Amniotic epithelial cell (primary cell): ENCODE measurements at places on chromosomes 2 and 18.

DNA sequence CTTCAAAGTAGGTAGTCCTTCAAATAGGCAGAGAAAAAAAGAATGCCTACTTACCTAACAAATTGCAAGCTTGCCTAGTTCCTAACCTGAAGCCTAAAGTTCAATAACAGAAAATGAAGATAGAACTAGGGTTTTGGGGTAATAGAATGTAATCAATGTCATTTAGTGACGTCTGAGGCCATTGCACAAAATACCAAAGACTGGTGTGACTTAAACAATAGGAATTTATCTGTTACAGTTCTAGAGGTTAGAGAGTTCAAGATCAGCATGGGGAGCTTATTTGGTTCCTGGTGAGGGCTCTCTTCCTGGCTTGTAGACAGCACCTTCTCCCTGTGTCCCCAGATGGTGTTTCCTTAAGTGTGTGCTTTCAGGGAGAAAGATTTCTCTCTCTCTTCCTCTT is 4.7 kb upstream of the NPC1 start:
- DNase-seq = no peak

- no peak for DNase-seq
Measured at GRCh38 chr2:81077396-81077795, 772.8 kb upstream of the LRRTM1 start.

GRCh38 chr2:71886241-71886640 is 261.4 kb downstream of the CYP26B1 start:
- DNase-seq = no peak

- peak; percentile 61 for DNase-seq
Measured at GRCh38 chr2:172102391-172103359, at the start of gene DLX2. Gene DLX2 (minus strand): TSS chr2:172102900. CDS start chr2:172102538, 362 bp downstream.

- no peak for DNase-seq
Measured at GRCh38 chr2:217794133-217794986, 208.4 kb downstream of the TNS1 start.

DNA sequence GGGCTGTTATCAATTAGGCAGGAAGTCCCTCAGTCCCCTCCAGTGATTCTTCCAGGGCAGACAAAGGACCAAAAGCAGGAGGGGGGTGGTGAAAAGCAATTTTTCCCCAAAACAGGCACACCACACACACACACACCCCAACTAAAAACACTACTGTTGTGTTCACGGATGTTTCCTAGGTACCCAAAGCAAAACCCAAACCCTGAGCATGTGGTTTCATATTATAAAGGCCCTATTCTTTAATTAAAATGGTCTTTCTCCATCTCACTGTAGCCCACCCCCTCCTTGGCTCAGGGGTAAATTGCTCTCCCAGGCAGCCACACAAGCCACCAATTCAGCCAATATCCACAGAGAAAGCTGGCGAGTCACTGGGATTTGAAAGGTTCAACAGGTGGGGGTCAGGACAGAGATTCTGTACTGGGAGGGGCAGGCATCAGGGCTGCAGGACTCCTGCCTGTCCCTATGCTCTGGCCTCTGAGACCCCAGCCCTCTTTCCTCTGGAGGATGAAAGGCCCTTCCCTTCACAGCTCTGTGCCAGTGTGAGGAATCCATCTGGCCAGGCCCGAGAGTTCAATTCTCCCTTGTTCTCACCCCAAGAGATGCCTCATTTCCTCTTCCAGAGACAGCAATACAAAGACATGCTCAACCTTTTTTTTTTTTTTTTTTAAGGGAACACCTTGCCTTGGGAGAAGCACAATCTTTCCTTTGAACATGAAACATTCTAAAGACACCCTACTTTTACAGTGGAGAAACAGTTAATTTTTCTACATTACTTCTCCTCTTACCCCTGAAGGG is 43.6 kb downstream of the SPRED2 start:
- DNase-seq = no peak
